ENCODE measurements at places on chromosomes 4 and X. TPM values are rescaled to one million over a fixed set of nuclear protein-coding genes. Genes with fewer than 3 reads are reported as not detected.

DNA sequence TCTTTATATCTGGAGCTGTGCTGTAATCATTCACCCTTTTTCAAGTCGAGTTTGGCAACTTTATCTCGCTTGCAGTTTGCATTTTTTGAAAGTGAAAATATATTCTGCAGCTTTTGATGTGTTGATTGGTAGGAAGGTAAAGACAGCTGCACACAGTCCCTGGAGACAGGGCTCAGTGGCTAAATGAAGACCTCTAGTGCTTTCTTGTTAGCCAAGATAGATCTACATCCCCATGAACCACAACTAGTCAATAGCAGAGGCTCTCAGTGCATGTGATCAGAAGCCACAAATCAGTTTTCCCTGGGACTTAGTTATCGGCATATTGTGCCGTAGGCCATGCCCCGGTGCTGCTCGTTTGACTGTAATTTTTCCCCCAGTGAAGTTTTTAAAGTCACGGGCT, 587.7 kb upstream of the PITX2 start:
- DNase-seq: no peak

GRCh38 chr4:118265312-118266144, 87.3 kb downstream of the PRSS12 start:
- peak; percentile 40 for DNase-seq

The TMEM271 gene
- not detected for total RNA-seq

DNA sequence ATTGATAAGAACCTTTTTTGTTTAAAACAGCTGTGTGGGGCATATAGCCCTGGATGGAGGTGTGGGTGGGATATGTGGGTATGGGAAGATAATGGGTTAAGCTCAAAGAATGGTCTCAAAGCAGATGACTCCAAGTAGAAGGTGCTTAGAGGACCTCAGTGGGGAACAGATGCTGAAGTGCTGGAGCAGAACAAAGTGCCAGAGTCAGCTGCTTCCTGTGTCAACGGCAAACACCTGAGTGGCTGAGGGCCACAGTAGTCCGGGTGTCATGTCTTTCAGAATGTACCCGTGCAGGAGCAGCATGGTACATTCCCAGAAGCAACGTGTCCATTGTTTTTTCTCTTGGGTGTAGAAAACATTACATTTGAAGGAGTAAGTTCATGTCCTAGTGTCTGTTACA, 210.6 kb downstream of the CCNG2 start:
- no peak for DNase-seq

GRCh38 chrX:139930916-139931645, 1.8 kb downstream of the ATP11C start:
- DNase-seq: no peak

The FAT4 gene
- total RNA-seq: 6.9 TPM

The SHROOM4 gene
- 1.9 TPM for total RNA-seq

The CACNA1F gene
- total RNA-seq: 0.94 TPM

The SFRP2 gene
- total RNA-seq: 156 TPM

Measured in H9 (cell line).